Retina (tissue), 1 donor: ENCODE measurements at places on chromosomes 4 and X.

DNA sequence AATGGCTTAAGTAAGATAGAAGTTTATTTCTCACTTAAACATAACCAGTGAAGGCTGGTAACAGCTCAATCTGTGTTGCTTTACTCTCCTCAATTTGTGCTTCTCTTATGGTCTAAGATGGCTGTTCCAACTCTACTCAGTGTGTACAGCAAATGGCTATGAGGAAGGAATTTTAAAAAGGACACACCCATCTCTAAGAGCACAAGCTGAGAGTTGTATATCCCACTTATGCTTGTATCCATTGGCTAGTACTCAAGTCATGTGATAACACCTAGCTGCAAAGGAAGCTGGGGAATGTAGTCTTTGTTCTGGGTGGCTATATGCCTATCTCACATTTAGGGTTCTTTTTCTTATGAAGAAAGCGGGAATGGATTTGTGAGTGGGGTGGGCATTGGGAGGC is 63.3 kb downstream of the GPAT3 start:
- DNase-seq, result no peak

DNA sequence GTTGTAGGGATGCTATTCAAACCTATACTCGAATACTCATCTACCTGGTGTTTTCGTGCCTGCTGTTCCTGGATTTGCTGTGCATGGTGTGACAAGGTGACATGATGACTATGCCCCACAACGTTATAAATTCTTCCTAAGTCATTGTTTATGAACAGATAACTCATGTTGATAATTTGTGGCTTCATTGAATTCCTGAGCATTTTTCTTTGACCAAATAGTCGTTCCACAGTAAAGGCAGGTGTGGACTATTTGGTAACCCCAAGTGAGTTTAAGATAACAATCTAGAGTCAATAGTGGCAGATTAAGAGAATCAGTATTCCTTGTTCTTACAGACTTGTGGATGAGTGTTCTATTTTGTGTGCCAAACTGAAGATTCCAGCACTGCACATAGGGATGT is 59.9 kb downstream of the SNX25 start:
- DNase-seq, result no peak

DNA sequence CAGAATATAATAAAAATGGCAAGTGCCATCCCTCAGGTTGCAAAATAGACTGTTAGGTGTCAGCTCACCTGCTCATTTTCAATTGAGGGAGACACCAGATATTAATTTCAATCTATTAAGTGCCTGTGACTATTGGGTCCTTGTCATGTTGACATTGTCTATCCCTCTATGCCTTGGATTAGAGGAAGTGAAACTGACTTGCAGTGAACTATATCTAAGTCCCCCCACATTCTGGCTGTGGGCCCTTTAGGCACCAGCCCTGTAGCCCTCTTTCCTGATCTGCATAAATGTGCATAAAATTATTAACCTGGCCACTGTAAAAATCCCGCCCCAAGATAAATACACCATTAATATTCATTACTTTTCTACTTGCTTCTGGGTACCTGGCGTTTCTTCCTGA is 293.0 kb upstream of the CLNK start:
- DNase-seq, result no peak

- no peak for DNase-seq
Measured at GRCh38 chrX:19086102-19086772, 36.0 kb downstream of the ADGRG2 start.

- no peak for DNase-seq
Measured at GRCh38 chrX:115535421-115535820, 25.6 kb upstream of the PLS3 start.

DNA sequence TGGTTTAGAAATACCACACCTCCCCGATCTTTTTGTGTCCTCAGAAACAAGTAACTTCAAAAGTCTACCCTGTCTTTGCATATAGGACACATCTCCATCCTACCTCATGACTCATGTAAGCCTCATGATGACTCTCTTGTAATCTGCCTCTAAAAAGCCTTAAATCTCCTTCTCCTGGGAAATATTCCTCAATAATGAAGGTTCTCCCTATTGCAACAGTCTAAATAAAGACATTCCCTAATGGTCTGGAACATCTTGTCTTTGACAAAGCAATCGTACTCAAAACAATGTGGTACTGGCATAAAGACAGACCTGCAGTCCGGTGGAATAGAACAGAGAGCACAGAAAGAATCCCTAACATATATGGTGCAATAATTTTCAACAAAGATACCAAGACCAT is 257.7 kb downstream of the OPHN1 start:
- no peak for DNase-seq

DNA sequence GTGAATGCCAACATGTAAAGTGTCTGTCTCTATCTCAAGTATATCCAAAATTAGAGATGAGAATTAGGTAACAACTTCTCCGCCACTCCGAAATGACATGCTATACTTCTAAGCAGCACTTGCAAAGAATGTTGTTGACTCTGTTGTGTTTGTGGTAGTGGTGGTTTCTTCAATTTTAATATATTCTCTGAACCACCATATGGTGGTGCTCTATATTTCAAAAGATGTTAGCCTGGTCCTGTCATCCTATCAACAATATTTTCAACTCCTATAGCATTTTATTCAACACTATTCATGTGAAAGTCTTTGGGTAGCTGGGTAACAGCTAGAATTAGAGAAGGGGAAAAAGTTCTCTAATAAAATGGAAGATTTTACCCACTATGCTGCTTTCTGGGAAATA is 1622.8 kb upstream of the IGFBP7 start:
- DNase-seq, result no peak

- DNase-seq, result peak; percentile 31
Measured at GRCh38 chr4:175996206-175996605, 69.4 kb upstream of the WDR17 start.

DNA sequence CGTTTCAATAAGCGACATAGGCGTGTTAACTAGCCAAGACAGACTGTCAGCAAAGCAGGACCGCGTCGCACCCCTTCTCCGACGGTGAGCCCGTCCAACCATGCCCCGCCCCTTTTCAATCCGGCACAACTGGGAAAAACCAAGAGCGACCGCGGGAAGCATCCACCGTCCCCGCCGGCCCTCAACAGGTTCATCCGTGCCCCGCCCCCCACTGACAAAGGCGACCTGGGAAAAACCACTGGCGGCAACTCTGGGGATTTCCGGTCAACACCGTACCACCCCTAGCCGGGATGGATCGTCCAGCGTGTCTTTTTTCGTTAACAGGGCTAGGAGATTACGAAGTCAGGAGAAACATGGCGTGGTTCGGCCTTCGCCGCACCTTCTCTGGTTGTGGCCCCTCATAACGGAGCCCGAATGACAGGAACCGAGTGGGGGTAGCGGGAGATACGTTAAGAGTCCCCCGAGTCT is 377 bp downstream of the TIMM17B start:
- DNase-seq, result peak; percentile 86

GRCh38 chr4:118360106-118360505 is 7.3 kb upstream of the PRSS12 start:
- no peak for DNase-seq

GRCh38 chr4:1248245-1249147 is at the start of gene CTBP1:
Gene CTBP1 (minus strand): TSS chr4:1249130. CDS start chr4:1241331, 7,799 bp downstream.
- peak; percentile 77 for DNase-seq

DNA sequence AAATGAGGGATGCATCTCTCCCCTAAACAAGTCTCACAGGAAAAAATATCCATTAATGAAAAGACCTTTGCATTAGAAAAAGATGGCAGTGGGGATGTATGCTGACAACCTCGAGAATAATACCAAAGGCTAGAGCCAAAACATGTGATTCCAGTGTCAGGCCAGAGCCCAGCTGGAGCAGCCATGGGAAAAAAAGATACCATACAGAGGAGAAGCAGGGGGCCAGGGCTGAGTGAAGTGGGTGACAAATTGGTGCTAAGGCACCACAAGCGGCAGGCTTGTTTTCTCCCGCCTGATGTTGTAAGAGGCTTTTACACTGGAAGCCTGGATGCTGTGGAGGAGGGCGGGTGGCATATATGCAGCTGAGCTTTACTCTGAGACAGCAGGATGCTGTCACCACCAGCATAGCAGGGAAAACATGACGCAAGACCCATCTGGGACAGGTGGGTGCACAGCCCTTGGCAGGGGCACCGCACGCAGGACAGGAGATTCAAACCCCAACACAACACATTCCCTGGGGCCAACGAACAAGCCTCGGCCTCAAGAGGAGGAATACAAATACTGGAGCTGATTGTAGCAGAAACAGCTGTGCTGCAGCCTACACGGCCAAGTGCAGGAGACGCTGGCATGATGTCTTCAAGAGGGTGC is 91.9 kb downstream of the TSPAN5 start:
- DNase-seq, result peak; percentile 63

- DNase-seq, result no peak
Measured at GRCh38 chr4:70895811-70896491, 6.2 kb upstream of the MOB1B start.

DNA sequence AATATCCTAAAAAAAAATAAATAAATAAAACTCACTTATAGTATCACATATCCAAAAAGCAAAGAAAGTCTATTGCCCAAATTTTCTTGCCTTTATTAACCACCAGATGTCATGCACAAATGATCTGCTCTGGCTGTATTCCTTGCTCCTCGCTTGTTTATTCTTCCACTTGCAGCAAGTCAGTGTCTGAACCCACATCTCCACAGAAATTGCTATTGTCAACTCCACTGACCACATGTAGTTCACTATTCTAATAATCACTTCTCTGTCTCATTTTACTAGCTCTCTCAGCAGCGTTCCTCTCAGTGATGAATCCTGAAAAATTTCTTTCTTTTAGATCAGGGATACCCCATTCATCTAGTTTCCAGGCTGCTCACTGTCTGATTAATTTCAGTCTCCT is 29.3 kb upstream of the CXXC4 start:
- no peak for DNase-seq

GRCh38 chr4:2300431-2301224 is 38.7 kb upstream of the MXD4 start:
- no peak for DNase-seq

DNA sequence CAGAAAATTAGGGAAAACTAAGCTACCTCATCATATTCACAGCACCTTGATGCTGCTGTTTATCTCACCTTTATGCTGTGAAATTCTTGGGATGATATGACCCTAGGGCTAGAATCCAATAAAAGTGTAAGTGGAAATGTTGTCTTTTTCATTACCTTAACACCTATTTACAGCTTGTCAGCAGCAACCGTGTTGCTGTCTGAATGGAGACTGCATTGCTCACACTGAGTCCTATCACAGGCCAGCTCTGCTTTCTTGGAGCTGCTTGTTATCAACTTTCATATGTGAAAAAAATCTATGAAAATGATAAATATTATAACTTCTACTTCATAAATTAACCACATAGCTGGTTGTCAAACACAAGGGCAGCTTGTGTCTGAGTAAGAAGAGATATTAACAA is 789.5 kb downstream of the TECRL start:
- DNase-seq, result peak; percentile 4

GRCh38 chrX:69324851-69325250 is 159.6 kb upstream of the PJA1 start:
- no peak for DNase-seq

DNA sequence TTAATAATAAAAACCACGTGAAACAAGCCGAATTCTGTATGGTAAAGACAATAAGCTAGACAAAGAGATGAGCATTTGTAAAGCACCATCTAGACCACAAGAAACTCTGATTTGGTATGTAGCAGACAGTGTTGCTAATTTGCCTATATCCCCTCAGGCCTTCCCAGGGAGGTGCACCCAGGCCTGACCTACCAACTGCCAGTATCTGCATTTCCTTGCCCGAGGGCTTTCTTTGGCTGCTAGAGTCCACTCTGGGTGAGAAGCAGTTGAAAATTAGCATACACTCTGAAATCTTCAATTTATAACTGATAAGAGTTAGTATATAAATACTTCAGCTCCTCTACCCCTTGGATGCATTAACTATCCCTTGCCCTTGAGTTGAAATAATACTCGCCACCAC is 37.4 kb upstream of the IL1RAPL1 start:
- no peak for DNase-seq

DNA sequence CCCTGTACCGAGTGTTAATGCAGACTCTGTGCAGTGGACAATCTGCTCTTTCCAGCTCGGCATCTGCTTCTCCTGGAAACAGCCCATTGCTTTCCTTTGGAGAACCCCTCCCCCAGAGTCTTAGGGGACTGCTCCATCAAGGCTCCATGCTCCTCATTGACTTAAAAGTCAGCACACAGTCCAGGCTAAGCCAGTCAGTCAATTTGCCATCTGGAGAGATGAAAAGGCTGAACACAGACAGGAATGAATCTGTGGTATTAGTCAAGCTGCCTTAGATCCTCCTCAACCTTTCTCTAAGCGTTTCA is 20.3 kb downstream of the ATP8A1 start:
- DNase-seq, result no peak

GRCh38 chr4:98976716-98977115 is 18.8 kb upstream of the METAP1 start:
- no peak for DNase-seq

DNA sequence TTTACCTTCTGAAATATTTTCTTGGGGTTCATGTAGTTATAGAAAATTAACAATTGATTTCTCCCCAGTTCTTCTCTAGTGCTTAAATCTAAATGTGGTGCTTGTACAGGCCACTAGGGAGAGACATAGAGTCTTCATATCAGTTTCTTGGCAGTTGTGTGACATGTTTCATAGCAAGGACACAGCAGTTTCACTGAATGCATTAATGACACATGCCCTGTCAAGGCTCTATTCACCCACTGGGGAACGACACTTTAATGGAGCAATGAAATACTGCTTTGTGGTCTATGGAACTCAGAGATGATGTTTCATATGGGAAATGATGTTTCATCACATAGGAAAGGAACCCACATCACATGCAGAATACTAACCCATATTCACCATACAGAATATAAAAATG is 2.8 kb downstream of the VEGFC start:
- DNase-seq, result peak; percentile 42

GRCh38 chrX:1535241-1536041 is 1.5 kb downstream of the P2RY8 start:
- no peak for DNase-seq

DNA sequence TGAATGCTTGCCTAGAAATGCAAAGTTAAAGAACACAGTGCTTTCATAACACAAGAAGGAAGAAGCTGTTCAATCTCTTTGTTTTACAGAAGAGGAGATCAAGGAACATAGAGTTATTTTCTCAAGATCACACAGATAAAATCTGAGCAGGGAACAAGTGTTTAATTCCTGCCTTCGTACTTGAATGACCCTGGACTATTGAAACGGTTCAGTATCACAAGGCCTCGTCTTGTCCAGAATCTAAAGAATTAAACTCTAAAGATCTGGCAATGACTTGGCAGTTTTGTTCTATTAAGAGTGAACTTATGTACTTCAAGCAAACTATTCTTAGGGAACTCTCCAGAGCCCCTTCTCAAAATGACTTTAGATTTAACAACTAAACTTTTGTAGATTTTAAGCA is 97.7 kb downstream of the ANXA5 start:
- no peak for DNase-seq

DNA sequence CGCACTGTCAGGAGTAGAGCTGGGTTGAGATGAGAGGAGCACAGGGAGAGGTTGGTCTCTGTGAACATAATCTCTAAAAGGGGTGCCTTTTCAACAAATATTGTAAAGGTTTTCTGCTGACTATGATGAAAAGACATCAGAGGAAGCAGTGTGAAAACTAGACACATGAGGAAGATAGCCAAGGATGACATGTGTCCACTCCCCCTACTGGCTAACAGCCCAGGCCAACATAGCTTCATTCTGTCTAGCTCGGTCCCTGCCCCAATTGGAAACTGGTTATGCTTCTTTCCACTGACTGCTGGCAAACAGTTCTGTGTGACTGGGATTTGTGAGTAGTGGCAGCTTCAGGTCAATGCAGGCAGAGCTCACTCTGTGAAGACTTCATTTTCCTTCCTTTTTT is 115.4 kb upstream of the ESX1 start:
- no peak for DNase-seq
